ENCODE measurements at places on chromosomes 11 and 22.

DNA sequence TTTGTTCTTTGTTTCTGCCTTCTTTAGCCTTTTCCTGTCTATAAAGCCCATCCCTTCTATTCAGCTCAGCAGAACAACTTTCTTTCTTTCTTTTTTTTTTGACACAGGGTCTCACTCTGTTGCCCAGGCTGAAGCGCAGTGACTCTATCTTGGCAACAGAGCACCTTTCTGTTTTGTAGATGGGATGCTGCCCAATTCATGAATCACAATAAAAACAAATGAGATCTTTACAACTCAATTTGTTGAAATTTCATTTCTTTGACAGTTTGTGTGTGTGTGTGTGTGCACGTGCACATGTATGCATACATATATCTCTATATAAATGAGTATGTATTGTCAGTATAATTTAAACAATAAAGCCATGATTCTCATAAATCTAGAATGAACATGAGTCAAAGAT, 25.5 kb downstream of the TSPAN18 start:
- no peak for DNase-seq

DNA sequence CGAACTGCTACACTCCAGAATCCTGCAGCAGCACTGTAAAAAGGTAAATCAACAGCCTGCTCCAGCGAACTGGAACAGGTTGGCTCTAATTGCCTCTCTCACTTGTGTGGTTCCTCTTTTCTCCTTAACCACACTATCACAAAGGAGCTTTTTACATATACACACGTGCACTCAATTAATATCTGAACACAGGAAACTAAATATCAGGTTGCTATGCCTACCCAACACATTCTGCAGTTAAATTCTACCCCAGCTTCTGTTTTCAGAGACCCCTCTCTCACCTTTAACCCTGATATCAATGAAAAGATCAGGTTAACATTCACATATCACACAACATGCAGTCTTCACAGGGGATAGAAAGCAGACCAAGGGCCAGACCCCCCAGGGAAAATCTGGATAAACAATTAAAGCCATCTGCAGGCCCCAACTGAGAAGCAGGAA, 11.0 kb downstream of the RBFOX2 start:
- no peak for DNase-seq

- DNase-seq: no peak
Measured at GRCh38 chr22:49671331-49672013, 156.2 kb downstream of the BRD1 start.

- peak; percentile 97 for DNase-seq
Measured at GRCh38 chr11:65279741-65280440, 18.1 kb downstream of the POLA2 start.

- DNase-seq: no peak
Measured at GRCh38 chr11:29449281-29450074, 567.4 kb downstream of the KCNA4 start.

DNA sequence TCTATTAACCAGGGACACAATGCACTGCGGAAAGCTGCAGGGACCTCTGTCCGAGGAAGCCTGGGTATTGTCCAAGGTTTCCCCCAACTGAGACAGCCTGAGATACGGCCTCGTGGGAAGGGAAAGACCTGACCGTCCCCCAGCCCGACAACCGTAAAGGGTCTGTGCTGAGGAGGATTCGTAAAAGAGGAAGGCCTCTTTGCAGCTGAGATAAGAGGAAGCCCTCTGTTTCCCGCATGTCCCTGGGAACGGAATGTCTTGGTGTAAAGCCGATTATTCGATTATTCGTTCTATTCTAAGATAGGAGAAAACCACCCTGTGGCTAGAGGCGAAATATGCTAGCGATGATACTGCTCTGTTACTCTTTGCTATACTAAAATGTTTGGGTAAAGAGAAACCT, 5.2 kb downstream of the BET1L start:
- no peak for DNase-seq

- DNase-seq: peak; percentile 90
Measured at GRCh38 chr11:95515371-95515770, 274.2 kb downstream of the FAM76B start.

GRCh38 chr22:27801202-27801615, 347 bp downstream of the MN1 start:
- peak; percentile 34 for DNase-seq

DNA sequence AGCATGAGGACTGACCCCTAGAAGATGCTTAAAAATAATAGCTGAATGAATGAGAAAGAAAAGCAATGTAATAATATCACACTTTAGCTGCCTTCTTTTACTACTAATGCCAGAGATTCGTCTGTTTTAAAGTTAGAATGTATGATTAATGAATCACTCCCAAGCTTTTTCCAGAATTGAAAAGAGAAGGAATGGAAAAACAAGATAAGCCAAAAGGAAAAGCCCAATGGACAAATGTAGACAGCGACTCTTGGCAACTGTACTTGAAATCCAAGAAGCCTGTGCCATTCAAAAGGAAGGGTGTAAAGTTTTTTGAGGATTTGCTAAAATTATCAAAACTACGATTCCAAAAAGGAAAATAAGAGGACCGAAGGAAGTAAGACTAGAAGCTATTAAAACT, 40.8 kb upstream of the PAMR1 start:
- no peak for DNase-seq

- no peak for DNase-seq
Measured at GRCh38 chr11:64624883-64625481, 34.0 kb downstream of the SLC22A12 start.

DNA sequence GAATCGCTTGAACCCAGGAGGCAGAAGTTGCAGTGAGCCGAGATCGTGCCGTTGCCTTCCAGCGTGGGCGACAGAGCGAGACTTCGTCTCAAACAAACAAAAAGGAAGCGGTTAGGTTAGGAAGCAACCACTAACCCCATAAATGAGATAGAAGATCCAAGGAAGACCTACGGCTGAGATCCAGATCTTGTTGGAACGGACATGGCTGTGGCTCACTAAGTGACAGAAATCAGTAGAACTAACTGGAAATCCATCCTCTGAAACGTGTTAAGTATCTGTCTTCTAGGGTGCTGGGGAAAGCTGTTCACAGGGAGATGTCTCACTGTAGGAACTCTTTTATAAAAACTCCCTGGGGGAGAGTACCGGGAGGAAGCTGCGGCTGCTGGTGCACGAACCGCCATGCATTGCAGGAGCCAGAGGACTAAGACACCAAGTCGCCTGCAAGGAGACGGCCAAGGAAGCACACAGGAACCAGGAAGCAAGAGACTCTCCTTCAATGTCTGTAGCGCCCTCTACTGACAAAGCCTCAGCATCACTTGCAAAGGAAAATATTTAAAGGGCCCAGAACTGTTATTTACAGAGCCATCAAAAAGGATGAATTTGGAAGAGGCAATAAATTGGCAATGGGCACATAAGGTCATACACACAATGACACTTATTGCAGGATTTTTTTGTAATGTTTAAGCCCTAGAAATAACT, 16.9 kb upstream of the SPTY2D1 start:
- DNase-seq: peak; percentile 76

- peak; percentile 30 for DNase-seq
Measured at GRCh38 chr11:57458410-57459163, 1.7 kb upstream of the RTN4RL2 start.

GRCh38 chr11:64809781-64810241, 540 bp downstream of the MEN1 start:
- DNase-seq: no peak

DNA sequence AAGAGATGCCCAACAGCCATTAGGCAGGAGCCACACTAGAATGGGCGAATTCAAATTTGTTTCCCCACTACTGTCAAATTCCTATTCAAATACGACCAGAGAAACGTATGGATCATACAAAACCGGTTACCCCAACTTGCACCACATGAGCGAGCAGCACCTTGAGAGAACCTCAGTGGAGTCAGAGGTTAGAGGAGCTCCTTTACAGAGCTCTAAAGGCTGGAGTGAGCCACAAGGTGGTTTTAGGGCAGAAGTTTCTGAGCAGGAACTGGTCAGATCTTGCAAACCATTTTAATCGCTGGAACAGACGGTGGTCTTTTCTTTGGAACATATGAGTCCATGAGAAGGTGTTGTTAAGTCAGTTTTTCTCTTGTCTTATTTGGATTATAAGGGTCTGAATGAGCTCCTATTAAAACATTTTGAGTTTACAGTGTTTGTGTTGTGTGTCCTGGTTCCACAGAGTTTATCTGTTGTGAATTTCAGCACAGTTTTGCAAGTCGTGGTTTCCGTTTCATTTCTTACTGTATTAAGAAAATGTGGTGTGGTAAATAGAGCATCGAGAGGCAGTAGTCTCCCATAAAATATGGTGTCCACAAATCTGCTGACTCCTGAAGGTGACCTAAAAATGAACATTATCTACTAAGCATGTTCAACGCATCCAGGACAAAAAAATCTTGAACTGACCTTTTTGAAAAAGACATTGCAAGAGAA, 471.7 kb downstream of the NTM start:
- DNase-seq: no peak

DNA sequence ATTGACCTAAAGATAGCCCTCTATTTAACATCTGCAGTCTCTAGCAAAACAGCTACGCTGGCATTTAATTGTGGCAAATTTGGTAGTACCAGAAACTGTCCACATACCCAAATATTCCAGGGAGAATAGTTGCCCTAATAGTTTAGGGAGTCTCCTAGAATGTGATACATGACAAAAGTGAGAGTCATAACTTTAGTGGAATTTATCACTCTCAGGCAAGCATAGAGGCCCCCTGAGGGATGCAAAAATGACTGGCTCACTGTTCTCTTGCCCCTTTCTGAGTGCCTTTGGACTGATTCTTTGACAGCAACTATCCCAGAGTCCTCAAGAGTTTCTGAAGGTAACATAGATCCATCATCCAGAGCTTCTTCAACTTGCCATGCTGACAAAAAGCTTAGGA, 2.3 kb upstream of the OR51B4 start:
- no peak for DNase-seq

- DNase-seq: no peak
Measured at GRCh38 chr22:19686946-19687345, 27.4 kb upstream of the SEPTIN5 start.

DNA sequence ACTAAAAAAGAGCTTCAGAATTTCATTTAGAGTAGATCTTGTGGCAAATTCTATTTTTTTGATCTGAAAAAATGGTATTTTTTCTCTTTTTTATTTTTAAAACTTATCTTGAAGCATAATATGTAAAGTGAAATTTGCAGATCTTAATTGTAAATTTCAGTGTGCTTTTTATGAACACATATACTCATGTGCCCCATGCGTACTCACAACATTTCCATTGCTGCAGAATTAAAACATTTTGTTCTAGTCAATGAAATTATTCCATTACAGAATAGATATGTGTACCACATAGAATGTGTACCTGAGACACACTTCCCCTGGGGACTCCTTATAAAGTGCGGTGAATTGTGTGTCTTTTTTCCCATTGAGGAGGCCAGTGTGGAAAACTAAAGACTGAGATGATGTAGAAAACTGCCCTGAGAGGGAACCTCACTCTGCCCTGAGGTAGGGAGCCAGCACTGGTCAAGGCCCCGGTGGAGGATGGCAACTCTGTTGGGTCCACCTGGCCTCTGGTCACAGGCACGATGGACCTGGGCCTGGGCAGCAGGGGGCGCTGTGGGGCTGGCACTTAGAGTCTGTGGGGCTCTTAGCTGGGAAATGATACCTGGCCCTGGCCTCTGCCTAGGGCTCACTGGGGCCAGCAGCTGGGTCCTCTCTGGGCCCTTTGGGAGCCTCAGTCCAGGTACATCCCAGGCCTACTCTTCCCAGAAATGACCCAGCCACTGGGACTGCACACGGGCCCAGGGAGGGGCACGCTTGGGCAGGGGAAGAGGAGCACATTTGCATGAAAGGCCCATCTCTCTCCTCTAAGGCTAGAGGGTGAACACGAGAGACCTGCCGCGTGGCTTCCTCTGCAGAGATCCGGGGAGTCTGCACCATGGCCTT, 77.9 kb upstream of the TOP3B start:
- peak; percentile 28 for DNase-seq

DNA sequence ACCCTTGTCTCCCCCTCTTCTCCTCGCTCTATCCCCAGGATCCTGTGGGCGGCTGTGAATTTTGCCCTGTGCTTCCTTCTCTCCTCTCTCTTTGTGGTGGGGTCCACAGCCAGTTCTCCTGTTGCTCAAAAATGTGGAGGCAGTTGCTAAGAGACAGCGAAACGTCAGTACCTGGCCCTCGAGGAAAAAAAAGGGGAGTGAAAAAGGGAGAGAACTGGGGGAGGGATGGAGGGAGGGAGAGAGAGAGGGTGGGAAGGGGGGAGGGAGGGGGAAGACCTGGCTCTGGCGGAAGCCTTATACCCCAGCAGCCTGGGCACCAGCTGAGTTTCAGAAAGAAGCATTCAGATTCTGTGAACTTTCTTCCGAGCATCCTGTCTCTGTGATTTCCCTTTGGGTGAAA, 2.1 kb upstream of the LRRC55 start:
- no peak for DNase-seq

- DNase-seq: no peak
Measured at GRCh38 chr11:116328391-116328790, 444.4 kb downstream of the BUD13 start.

DNA sequence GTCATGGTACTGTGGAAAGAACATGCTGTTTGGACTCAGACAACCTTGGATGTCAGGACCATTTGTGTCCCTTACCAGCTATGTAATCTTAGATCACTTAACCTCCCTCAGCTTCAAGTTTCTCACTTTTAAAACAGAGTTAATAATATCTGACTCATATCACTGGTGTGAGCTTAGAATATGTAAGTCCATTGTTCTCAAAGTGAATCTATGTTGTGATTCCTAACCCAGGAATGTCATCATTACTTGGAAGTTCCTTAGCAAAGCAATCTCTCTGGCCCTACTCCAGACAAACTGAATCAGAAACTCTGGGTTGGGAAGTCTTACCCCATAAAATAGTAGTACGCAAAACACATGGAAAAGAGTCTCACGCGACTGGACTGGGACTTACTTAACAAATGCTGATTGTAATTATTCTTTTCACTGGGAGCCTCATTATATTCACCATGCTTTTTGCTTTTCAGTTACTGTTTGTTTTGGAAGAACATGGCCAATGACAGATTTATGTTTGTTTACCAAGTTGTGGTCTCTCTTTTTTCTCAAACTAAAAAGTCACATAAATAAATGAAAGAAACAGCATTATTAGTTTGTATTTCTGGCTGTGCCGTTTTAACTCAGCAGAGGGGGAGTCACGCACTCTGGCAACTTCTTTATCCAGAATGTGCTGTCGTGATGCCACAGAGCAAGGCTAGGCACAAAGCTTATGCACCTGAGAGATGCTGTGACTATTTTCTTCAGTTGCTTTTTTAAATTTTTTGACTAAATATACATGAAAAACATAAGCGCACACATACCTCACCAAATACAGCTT, 217.7 kb upstream of the CTSC start:
- peak; percentile 100 for DNase-seq
